Activated naive CD8-positive, alpha-beta T cell treated with anti-CD3 and anti-CD28 coated beads for 36 hours (primary cell): ENCODE measurements at places on chromosomes 5 and 9. TPM values are rescaled to one million over a fixed set of nuclear protein-coding genes. Genes with fewer than 3 reads are reported as not detected.

DNA sequence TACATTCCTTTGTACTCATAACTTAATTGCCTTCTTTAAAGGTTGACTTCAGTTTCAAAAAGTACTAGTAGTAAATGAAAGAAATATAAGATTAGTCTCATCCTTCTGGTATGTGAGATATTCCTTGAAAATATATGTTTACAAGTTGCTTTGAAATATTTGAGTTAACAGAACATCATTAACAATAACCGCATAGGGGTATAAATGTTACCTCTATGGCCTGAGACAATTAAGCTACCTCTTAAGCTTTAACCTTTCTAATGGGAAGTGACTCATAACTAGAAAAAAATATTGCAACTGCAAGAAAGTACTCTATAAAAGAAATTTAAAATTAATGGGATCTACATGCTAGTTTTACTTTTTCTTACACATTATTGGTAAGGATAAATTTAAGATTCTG is 399.0 kb downstream of the CDH10 start:
- no peak for DNase-seq

DNA sequence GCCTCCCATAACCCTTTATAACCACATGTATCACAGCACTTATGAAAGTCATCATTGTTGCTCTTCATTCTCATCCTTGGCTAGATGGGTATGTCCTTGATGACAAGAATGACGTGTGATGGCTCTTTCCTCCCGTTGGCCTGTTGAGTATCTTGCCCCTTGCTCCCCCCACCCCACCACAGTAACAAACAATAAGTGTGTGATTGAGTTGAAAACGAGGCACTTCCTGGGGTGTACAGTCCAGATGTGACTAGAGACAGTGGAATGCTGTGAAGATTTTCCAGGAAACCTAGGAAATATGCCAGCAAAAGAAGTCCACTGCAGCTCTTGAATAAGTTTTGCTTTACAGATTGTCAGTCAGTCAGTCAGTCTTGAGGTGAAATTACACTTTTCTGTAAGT is 262.5 kb downstream of the ELAVL2 start:
- DNase-seq: no peak

DNA sequence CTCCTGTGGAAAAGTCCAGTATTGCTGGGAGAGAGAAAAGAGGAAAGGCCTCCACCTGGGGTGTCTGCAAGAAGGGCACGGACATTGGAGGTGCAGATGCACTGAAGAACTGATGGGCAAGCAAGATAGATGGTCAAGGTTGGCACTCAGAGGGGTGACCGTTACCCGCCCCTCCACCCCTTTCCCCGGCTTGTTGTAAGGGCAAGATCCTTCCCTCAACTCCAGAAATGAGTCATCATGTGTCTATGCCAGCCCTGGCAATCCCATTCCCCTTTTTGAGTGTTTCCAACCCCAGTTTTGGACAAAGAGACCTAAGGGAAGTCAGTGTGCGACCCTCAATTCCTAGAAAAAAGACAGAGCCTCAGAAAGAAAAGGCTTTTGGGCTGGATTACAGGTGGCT is 34.9 kb upstream of the ATP6V1G1 start:
- DNase-seq: no peak

- no peak for DNase-seq
These were observed at the start of gene NTNG2 for GRCh38 chr9:132161743-132162184. Gene NTNG2, plus strand, starts transcription at chr9:132162058. Its CDS starts 4,774 bp downstream, at chr9:132166832.

GRCh38 chr5:60841361-60841760 is 2.7 kb downstream of the ELOVL7 start:
- no peak for DNase-seq

Gene HRH2
- total RNA-seq: 40.2 TPM

Gene SUSD3
- total RNA-seq: 28.8 TPM

Gene MEIKIN
- not detected for total RNA-seq

Gene FRMPD1
- total RNA-seq: not detected

Gene BOD1
- 23.7 TPM for total RNA-seq
